ENCODE measurements at places on chromosomes 2 and 18.

DNA sequence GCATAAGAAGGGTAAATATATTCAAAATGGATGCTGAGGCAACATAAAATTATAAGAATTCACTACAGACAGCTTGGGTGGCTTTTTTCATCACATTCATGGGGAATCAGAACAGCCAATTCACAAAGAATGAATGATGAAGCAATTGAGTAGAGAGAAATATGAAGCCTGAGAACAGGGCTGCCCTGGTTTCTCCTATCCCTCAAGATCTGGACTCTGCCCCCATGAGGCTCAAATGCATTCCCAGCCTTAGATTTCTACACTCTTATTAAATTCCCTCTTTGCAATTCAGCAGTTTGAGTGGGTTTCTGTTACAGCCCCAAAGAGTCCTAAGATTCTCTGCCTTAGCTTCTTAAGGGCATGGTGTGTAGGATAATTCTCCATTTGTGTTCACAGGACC is 172.5 kb downstream of the MAIP1 start:
- peak; percentile 71 for DNase-seq

DNA sequence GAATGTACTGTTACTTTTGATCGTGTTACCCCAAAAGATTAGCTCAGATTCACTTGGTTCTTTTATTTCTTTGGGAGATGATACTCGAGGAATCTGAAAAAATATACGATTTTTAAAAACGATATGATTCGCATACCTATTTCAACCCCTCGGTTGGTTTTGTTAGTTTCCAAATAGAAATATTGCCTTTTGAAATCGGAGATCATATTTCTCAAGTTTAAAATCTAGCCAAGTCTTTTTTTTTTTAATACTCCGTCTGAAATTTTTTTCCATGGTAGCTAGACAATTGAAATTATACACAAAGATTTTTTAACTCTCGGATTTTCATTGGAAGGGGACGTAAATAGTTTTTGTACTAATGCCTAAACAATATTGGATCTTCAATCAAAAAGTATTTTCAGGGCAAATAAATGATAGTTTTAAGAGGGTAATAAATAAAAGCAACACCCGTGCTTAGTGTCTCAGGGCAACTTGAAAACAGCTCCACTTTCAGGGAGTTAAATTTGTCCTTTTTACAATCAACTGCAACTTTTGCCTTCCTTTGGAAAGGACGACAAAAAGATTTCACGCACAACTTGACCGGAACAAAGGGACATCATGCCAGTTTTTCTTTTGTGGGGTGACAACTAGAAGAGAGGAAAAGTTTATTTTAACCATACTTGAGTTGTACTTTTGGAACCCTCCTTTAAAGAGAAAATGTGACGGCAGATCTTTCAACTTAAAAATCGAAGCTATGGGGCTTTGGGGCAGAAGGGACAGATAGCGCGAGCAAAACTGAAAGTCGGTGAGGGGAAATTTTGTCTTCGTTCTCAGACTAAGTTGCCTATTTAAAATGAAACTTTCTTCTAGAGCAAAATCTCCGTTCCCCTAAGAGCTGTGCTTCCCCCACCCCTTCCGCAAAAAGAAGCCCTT is 5.8 kb upstream of the ONECUT2 start:
- DNase-seq, result no peak

DNA sequence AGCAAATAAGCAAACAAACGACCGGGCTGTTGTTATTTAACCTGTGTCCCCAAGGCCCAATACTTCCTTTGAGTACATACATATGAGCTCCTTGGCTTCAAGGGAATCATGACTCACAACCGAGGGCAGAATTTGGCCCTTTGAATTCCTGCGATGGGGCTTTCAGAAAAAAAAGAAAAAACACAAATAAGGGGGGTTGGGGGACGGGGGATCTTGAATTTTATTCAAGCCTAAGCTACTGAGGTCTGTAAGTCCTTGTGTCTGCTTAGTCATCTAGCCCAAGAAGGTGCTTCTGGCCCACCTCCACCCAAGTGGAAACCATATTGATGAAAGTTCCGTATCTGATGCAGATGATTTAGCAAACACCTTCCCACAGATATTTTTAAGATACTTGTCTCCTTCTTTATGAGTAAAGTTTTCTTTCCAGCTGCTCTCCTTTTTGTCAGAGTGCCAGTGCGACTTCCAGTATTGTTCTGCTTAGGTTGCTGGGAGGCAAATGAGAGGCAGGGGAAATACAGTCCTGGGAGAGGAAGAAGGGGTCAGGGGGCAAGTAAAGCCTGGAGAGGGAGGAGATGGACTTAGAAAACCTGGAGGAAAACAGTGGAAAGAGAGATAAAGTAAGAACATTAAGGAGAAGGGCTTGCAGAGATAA is 169.6 kb downstream of the ZEB2 start:
- DNase-seq, result no peak

GRCh38 chr2:66849153-66849755 is 414.3 kb downstream of the MEIS1 start:
- DNase-seq, result no peak

- no peak for DNase-seq
These were observed 69.1 kb downstream of the PHLPP1 start for GRCh38 chr18:62784338-62784965.

GRCh38 chr2:224211791-224212190 is 172.7 kb upstream of the SERPINE2 start:
- no peak for DNase-seq

DNA sequence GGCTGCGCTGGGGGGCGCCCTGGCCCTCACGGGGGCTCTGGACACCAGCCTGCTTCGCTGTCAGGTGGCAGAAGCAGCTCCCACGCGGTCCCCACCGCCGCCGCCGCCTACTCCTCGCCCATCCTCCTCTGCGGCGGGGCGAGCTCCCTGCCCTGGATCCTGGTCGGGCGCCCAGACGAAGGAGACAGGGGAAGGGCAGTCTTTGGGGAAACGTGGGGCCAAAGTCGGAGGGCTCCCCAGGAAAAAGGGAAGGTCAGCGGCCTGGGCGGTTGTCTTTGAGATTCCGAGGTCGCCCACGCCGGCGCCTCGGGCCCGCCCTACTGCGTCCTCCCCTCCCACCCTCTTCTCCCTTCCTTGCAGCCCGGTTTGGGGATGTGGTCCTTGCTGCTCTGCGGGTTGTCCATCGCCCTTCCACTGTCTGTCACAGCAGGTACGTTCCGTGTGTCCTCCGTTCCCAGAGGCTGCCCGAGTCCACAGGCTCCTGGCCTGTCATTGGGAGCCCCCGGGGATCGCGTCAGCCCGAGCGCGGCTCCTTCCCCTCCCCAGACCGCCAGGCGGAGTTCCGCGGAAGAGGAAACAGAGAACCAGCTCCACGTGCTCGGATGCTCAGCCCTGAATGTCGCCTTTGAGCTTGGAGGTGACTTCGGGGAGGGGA is 800 bp downstream of the IL1RL2 start:
- DNase-seq, result peak; percentile 84

DNA sequence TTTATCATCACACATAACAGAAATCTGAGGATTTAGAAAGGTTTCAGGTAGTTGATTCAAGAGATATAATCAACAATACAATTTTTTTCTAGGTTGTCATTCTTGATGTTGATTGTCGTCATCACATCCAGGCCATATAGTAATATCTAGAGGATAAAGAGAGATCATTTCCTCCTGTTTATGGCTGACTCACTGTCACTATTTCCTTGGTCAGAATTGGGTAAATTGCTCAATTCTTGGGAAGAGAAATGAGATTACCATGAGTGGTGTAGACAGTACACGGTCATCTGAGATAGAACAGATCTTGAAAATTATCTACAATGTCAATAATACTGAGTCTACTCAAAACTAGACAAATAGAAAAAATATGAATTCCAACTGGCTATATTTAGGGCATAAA is 78.8 kb downstream of the ZNF804A start:
- no peak for DNase-seq

GRCh38 chr2:39435234-39435633 is 1.9 kb downstream of the MAP4K3 start:
- no peak for DNase-seq

DNA sequence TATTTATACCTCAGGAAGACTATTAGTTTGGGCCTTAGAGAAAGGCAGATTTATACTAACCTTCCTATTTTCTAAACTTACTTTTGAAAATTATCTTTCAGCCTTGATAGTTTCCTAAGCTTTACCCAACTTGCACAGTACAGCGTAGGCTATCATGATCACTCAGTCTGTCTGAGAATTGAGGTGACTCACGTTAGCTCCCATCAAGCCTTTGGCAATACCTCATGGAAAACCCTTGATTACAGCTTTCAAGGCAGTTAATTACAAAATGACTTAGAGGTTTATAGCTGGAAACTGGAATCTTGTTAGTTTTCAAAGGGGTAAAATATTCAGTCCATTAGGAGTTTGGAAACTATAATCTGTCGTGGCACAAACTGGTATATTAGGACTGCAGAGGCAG is 26.4 kb upstream of the ARMC9 start:
- no peak for DNase-seq

- peak; percentile 94 for DNase-seq
These were observed 99.8 kb downstream of the SEPTIN10 start for GRCh38 chr2:109513749-109514588.

- no peak for DNase-seq
These were observed 191.2 kb downstream of the ANKRD30B start for GRCh38 chr18:14939141-14939540.

DNA sequence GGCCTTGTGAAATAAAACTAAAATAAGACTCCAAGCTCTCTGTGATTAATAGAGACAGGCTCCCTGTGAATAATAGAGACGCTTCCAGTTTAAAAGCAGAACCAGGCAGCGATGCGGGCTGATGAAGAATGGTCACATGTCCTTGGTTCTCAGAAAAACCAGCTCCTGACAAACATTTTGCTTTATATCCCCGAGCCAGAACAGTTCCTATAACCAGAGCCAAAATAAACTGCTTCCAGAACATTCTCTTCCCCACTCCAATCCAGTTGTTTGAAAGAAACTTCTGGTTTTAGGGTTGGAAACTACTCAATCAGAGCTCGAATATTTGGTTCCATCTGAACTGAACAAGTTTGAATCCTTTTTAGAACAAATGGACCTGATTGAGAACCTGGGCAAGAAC is 213.7 kb downstream of the TSN start:
- no peak for DNase-seq

DNA sequence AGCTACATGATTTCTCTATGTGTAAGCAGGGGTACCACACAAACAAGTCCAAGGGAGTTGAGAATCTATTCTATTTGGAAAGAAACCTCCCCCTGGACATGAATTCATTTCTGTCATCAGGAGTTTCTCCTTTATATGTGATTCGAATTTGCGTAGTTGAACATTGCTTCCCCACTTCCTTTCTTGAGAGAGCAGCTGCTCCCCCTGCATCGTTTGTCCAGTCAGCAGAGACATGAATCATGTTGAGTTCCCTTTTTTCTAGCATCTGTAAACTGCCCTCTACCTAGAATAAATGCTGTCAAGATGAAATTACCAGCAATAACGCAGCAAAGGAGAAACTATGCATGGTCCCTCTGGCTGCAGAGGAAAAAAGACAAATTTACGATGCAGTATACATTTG is 73.8 kb downstream of the KIF5C start:
- DNase-seq, result no peak

GRCh38 chr2:66578054-66578686 is 143.2 kb downstream of the MEIS1 start:
- DNase-seq, result no peak

DNA sequence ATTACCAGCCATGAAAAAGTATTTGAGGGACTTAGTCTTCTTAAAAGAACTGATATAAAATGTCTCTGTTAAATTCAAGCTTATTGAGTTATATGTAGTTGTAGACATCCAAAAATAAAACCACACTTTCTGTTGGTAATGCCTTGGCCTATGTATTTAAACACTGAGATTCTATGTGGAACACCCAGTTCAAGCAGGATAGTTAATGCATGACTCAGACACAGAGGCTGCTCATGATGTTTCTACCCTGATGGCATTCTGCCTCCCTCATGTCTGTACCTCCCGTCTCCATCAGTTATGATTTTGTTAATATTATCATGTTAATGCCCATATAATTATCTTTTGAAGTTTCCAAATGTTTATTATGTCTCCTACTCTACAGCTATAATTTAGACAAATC is 164.5 kb downstream of the XIRP2 start:
- DNase-seq, result peak; percentile 18

DNA sequence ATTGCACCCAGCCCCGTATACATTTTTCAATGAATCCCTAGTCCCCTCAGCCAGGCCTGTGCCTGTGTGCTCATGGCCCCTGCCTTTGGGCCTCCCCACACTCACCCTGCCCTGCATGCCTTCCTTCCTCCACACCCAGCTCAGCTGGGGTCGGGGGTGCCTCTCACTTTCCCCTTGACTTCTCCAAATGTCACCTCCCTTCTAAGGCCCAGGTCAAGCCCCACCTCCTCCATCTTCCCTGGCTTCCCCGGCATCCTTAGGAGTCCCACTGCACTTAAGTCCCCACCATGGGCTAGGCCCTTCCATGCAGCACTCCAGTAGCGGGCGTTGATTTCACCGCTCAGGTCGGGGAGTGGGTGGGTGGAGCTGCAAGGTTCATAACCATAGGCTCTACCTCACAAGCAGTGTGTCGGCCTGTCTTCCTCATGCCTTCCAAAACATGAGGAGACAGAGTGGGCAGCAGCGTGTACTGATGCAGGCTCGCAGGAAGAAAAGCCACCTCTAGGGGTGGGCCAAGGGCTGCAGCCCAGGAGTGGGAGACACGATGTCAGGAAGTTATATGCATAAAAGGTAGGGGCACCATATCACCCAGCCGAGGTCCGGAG is 47.7 kb downstream of the DNMT3A start:
- DNase-seq, result no peak

DNA sequence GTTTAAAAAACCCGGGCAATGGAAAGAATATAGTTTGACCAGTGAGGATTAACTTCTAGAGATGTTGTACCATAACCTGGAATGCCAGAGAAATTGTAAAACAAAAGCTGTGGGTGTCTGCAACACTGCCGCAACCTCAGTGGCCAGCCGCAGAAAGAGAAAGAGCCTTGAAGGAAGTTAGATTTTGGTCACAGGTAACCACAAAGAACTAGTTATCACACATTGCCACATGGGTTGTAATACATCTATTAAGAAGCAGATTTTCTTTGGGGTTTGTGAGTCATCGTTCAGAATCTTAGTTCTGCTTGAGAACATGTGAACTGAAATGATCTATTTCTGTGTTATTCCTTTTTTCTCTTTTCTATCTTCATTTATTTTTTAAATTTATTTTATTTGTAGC is 222.9 kb upstream of the AGAP1 start:
- DNase-seq, result peak; percentile 46

DNA sequence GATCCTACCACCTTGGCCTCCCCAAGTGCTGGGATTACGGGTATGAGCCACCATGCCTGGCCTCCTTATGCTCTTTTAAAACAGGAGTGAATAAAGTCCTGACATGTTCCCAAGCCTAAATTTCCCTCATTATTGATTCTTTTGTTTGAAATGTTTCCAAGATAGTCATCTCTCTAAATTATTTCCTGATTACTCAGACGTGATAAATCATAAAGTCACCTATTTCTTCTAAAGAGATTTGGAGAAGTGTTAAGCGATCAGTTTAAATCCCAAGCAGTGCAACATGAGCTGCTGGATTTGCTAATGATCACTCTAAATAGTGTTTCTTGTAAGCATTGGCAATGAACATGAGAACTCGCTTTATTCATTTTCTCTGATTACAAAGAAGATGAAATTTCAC is 51.8 kb downstream of the PMAIP1 start:
- DNase-seq, result no peak

- no peak for DNase-seq
These were observed 25.5 kb downstream of the ITPRID2 start for GRCh38 chr2:181916726-181917718.

All from AG20443 (cell line).